Hair follicle dermal papilla cell (primary cell): ENCODE measurements at places on chromosomes 5 and 9. TPM values are rescaled to one million over a fixed set of nuclear protein-coding genes. Genes with fewer than 3 reads are reported as not detected.

OLFML2A gene
- 24.7 and 47.6 TPM in 2 replicates for total RNA-seq

ADAMTS16 gene
- under 0.01 TPM in 1 of 2 replicates, not detected in the other for total RNA-seq

PCBD2 gene
- 5.3 and 5.7 TPM in 2 replicates for total RNA-seq

CTXN3 gene
- not detected in 2 replicates for total RNA-seq

RBM27 gene
- 27.4 and 30.8 TPM in 2 replicates for total RNA-seq

KCNV2 gene
- total RNA-seq, result not detected in 2 replicates

BHMT2 gene
- 12.4 and 17.5 TPM in 2 replicates for total RNA-seq

ENTPD8 gene
- not detected in 2 replicates for total RNA-seq

GFPT2 gene
- 23.9 and 25.3 TPM in 2 replicates for total RNA-seq

GAS1 gene
- 980 and 1,261 TPM in 2 replicates for total RNA-seq

PCDHGB2 gene
- total RNA-seq, result 4.1 and 4.6 TPM in 2 replicates

RNF208 gene
- 0.16 and 0.85 TPM in 2 replicates for total RNA-seq

DDX4 gene
- total RNA-seq, result 0.32 TPM in 1 of 2 replicates, not detected in the other

UCK1 gene
- 23.2 and 29.9 TPM in 2 replicates for total RNA-seq

STC2 gene
- 553 and 581 TPM in 2 replicates for total RNA-seq

EIF4E1B gene
- total RNA-seq, result not detected in 2 replicates

GPBP1 gene
- 50.9 and 61.7 TPM in 2 replicates for total RNA-seq

NUP188 gene
- 37.5 and 42.6 TPM in 2 replicates for total RNA-seq

LRRTM2 gene
- total RNA-seq, result 0.16 and 0.24 TPM in 2 replicates

CFAP90 gene
- total RNA-seq, result not detected in 2 replicates

ARL14EPL gene
- 0.32 TPM in 1 of 2 replicates, not detected in the other for total RNA-seq

PCDHGA4 gene
- total RNA-seq, result 7.8 and 8.9 TPM in 2 replicates

ZNF474 gene
- 0.32 and 0.49 TPM in 2 replicates for total RNA-seq

IL11RA gene
- total RNA-seq, result 86.6 and 89.4 TPM in 2 replicates

CAAP1 gene
- 13.3 and 19.7 TPM in 2 replicates for total RNA-seq

SLC1A3 gene
- 103 and 136 TPM in 2 replicates for total RNA-seq

CYSRT1 gene
- 0.32 and 0.73 TPM in 2 replicates for total RNA-seq

SIT1 gene
- not detected in 2 replicates for total RNA-seq

OR13C8 gene
- total RNA-seq, result not detected in 2 replicates

TGFBI gene
- 464 and 600 TPM in 2 replicates for total RNA-seq
